ENCODE measurements at places on chromosomes 6 and 20.

GRCh38 chr20:29762620-29763019 lies 1494.8 kb upstream of the DEFB115 start:
- no peak for DNase-seq

DNA sequence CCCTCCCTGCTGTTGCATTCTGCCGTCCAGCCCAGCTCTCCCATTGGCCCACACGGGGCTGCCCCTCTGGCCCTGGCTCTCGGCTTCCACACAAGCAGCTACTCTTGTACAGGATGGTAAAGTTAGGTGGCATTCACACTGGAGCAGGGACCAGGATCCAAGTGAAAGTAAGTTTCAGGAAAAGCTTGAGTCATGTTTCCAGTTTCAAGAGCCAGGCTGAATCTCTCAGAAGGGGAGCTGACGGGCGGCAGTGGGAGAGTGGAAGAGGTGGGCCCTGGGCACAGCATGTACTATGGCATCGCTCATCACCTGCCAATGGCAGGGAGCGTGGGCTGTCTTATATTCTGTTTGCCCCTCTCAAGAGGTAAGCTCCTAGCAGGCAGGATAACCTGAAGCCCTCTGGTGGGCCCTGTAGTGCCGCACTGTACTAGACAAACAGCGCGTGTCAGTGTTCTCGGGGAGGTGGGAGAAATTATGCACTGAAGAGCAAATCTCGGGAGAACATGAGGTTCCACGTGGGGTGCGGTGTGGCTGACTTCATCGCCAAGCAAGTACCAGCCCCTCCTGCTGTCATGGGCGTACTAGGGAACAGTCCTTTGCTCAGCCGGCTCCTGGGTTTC lies 241.5 kb downstream of the NRN1 start:
- no peak for DNase-seq

DNA sequence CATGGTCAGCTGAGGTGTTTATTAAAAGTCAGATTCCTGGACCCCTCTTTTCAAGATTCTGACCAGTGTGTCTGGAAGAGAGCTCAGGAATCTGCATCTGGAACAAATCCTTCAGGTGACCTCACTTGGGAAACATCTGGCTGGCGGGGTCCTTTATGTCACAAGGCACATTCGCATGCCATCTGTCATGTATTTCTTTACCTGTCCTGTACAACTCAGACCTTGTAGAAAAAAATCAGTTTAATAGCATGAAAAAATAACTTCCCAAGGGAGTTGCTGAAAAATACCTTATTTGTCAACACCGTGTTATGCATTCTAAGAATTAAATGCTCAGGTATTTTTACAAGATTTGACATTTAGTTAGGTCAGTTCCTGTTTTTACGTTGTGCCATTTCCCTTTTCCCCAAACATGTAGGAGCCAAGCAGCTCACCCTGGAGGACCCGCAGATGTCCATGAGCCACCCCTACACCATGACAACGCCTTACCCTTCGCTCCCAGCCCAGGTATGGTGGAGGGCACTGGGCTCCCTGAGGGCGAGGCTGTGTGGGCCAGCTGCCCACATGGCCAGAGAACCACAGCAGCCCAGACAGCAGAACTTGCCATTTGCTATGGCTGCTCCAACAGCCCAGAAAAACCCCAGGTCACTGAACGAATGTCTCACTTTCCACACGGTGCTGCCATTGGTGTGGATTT lies 4.0 kb downstream of the IRF4 start:
- DNase-seq: no peak

GRCh38 chr6:27288136-27289044 lies 23.7 kb downstream of the POM121L2 start:
- DNase-seq: no peak

DNA sequence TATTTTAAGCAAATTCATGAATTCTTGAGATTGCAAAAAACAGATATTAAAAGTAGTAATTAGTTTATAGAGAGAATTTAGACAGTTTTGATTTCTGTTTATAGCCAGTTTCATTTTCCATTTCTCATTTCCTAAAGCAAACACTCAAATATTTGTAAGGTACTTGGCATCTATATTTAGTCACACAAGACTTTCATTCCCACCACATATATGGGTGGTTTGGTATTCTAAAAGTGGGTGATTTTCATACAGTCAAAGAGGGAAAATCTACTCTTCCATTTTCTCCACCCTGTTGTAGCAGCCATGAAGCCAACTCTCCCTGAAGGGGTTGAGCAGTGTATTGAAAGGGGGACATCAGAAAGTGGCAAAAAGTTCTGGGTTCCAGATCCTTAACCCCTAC lies 181.1 kb upstream of the SUPT3H start:
- no peak for DNase-seq

- DNase-seq: no peak
Observed at GRCh38 chr20:30815577-30816181, 441.8 kb upstream of the DEFB115 start.

All from cerebellum (tissue), 4 donors.